ENCODE measurements at places on chromosomes 13 and 19. TPM values are rescaled to one million over a fixed set of nuclear protein-coding genes. Genes with fewer than 3 reads are reported as not detected.

DNA sequence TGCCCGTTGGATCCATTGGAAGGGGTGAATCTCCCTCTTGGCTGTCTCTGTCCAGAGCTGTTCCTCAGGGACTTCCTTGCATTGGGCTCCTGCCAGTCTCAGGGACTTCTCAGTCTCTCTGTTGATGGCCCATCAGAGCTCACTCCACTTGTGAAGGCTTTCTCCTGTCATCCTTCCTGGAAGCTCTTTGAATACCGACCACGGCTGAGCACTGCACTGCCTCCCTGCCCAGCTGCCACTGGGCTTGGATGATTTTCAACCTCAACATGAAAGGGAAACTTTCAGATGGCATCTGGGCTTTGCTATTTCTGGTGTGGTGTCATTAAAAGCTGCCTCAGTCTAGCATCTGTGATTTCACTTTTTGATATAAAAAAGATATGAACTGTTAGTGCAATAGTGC lies 66.1 kb upstream of the ANKRD10 start:
- no peak for DNase-seq

- DNase-seq, result no peak
Observed at GRCh38 chr19:5291588-5292193, 48.9 kb downstream of the PTPRS start.

DNA sequence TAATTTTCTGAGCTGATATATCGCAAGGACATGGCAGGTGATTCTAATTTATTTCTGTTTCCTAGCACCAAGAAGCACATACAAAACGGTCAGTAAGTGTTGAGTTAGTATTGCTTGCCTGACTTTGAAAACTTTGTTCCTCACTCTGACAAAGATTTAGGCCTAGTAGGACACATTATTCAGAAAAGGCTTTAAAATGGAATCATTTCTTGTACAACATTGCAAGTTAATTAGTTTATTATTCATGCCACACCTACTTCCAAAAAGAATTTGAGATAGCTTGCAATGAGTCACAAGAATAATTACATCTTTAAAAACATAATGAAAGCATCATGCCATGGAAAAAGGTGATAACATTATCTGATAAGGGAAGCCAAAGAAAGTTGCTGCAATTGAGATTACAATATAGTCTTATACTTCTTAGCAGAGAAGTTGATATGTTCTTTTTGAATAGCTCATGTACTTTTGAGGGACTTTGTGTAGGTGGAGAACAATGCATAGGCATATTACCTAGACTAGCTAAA lies 474.2 kb downstream of the KLF5 start:
- DNase-seq, result no peak

GRCh38 chr13:113835461-113836270 lies 28.2 kb downstream of the GAS6 start:
- no peak for DNase-seq

- DNase-seq, result no peak
Observed at GRCh38 chr13:28843639-28844038, 23.5 kb downstream of the MTUS2 start.

GRCh38 chr19:49020342-49020741 lies 3.5 kb upstream of the LHB start:
- DNase-seq, result no peak

DNA sequence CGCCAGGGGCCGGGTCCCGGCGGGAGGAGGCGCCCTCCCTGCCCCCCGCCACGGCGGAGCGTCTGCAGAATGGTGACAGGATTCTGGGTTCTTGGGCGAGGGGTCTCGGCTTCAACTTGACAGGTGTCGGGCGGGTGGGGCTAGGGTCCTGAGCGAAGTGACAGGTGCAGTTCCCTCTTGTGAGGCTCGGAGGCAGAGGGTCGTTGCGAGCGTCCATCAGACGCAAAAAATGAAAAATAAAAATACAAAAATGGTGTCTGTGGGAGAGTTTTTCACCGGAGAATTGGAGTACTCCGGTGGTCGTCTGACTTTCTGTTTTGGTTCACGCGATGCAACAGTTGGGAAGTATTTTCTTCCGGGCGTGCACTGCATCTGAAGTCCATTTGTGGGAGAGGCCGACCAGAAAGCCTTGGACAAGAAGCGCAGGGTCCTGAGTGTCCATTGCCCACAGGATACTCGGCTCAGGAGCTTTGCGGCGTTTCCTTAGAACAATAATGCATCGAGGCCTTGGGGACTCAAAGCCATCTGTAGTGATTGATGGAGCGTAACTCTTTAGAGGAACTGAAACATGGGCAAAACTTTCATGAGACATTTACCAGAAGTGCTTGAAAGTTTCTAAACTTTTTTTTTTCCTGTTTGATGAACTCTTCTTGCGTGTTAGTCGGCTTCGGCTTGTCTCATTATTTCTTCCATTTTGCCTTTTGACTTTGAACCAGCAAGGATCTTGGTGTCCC lies 759 bp downstream of the RB1 start:
- no peak for DNase-seq

DNA sequence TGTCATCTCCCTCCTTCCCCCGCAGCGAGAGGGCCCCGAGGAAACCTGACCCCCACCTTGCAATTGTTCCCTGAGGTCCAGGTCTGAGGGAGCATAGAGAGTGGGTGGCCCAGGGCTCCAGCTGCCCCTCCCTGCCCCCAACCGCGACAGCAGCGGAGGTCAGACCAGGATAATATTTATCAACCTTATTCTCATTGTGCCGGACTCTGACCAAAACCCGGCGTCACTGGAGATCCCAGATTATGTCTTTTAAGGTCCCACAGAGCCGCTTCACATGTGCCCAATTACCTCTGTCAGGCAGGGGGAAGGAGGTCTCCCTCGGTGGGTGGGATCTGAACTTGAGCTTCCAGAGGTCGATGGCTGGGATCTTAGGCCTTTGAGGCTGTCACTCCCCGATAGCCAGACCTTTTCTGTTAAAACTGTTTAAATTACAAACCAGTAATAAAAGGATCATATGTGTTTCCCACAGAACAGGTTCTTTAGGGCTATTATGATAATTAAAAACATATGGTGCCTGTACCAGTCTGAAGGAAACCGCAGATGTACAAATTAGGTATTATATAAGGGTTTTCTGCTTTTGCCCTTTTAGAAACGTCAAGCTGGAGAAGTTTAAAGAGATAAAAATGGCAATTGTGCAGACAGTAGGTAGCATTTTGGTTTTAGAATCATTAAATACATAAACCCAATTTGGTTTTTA lies 195.5 kb downstream of the ZNF536 start:
- no peak for DNase-seq

GRCh38 chr13:50713523-50714248 lies 129.8 kb downstream of the DLEU7 start:
- DNase-seq, result no peak

- no peak for DNase-seq
Observed at GRCh38 chr19:39704181-39705044, at the start of gene LGALS14. TSS of gene LGALS14 (plus strand) at chr19:39704481. CDS start at chr19:39704529, 48 bp downstream.

DNA sequence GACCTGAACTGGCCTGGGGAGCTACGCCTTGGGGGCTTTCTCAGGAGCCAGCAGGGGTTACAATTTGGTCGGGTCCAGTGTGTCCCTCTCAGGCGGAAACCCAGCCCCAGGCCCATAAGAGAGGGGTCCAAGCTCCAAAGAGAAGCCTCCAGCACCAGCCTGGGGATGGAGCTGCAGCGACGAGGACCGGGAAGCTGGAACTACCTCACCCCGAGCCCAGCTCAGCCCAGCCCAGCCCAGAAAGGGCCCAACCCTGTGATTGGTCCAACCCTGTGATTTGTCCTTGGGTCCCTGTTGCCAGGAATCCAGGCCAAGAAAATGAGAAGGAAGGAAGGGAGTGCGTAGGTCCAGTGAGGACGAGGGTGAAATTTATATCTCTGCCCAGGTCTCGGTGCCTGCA lies 24.1 kb downstream of the CLEC4M start:
- no peak for DNase-seq

- no peak for DNase-seq
Observed at GRCh38 chr19:13004273-13004672, 9.0 kb downstream of the NFIX start.

DCT gene
- polyA plus RNA-seq, result 0.18 TPM

RNF225 gene
- not detected for polyA plus RNA-seq

DNAAF3 gene
- 9.8 TPM for polyA plus RNA-seq

ZNF610 gene
- polyA plus RNA-seq, result 12.9 TPM

SNAPC2 gene
- polyA plus RNA-seq, result 20.6 TPM
